Fibroblast of upper back skin (primary cell): ENCODE measurements at places on chromosomes 11 and 22.
A peak's percentile ranks its signal among the peaks of the same experiment; 100 is the strongest.

DNA sequence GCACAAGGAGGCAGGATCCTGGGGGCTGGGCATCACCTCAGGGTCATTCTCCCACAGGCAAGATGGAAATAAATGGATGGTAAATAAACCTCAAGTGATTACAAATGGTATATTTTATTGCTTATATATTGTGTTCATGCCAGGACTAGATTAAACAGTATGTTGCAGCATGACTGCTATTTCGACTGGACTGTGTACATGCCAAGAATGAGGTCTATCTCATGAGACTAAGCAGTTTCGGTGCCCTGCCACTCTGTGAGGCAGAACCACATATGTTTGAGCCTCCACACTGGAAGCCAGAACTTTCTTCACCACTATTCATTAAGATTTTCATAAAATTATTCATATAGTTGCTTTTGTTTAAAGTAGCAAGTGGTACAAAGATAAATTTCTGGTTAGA is 140.2 kb downstream of the DDX10 start:
- no peak for DNase-seq

DNA sequence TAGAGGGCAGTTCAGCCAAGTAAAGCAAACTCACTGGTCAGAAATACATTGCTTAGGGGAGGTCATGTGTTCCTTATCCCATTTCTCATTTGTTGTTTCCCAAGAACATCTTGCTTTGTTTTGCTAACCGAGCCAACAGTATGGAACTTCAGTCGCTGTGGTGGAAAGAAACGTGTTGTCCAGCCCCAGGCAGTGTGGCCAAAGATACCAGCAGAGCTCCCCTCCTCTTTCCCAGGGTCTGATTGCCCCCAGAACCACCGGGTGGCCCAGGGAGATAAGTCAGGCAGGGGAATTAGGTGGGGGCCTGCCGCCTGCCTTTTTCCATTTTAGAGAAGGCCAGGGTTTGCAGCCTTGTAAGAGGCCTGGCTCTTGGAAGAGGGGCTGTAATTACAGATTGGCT is 98.7 kb upstream of the CRYBB3 start:
- no peak for DNase-seq

DNA sequence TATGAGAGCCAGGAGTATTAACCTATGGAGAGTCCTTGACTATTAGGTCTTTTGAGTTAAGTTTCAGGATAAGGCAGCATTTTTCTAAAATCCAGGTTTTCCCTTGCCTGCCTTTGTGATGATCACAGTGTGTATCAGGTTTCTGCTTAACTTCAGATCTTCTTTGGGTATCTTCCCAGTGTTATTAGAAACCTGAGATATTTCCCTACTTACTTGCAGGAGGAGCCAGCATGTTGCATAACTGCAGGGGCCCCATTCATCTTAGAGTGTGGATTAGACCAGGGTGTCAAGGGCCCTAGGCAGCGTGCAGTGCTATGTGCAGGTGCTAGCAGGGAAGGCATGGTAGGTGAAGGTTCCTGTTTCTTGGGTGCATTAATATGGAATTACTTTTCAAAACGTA is 69.5 kb downstream of the ZNRF3 start:
- peak; percentile 69 for DNase-seq

DNA sequence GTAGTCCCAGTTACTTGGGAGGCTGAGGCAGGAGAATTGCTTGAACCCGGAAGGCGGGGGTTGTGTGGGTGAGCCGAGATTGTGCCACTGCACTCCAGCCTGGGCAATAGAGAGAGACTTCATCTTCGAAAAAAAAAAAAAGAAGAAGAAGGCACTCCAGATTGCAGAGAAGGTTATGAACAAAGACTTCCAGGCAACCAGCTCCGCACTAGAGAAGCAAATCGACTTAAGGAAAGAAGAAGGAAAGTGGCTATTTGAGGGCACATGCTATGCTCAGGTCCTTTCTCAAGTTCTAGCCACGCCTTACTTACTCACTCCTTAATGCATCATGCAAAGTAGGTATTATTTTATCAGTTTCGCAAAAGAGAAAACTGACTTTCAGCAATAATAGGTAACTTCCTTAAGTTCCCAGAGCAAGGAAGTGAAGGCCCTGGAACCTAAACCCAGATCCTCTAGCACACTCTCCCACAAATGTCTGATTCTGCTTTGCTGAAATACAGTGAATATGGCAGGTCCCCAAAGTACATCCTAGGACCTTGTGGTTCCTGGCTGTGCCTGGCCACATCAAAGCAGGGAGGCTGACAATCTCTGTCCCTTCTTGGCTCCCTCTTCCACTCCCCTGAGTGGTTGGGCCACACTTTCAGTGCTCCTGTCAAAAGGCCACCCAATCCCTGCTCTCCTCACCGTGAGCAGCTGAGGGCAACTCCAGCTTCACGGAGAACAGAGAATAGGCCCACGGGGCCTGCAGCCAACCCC is 14.2 kb downstream of the CD3E start:
- DNase-seq = no peak

GRCh38 chr11:134119094-134119493 is 50.2 kb downstream of the JAM3 start:
- peak; percentile 56 for DNase-seq

DNA sequence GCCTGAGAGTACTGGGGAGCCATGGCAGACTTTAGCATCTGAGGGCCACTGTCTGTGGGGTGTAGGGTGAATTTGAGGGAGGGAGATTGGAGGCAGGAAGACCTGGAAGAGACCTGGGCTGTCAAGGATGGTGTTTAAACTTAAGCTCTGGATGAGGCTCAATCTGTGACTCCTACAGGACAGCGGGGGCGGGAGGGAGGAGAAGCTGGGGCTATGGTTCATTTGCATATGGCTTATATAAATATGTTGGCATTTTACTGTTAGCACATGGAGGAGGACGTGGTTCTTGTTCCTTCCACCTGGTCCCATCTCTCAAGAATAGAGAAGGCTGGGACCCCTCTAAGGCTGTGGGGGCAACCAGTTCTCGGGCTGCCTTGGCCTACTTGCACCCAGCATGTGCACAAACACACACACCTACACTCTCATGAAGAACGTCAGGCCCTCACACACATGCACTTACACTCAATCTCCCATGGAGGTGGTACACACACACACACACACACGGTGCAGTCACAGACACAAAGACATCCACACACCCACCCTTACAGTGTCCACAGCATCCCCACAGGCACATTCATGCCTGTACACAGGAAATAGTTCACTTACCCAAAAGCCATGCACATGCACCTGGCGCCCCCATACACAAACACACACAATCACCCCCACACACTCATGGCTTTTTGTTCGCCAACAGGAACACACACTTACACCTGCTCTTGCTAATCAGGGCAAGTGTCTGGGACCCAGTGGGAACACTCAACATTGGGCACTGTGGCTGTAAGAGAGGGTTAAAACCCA is 81.3 kb downstream of the PDE2A start:
- no peak for DNase-seq

DNA sequence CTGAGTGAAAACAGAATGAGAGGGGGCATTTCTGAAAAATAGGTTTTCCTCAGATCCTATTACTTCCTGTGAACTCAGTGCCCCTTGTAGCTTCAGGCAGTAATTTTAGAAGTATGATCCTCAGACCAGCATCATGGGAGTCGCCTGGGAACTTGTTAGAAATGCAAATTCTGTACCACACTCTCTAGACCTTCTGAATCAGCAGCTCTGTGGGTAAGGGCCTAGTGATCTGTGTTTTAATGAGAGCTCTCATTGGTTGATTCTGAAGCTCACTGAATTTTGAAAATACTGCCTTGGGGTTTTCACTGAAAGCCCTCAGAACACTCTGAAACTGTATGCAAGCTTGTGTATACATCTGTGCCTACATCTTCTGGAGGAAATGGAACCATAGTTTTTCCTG is 647.2 kb upstream of the ANO5 start:
- no peak for DNase-seq

GRCh38 chr11:108370990-108371389 is 96.3 kb downstream of the C11orf65 start:
- DNase-seq = no peak

GRCh38 chr11:130126516-130126915 is 33.1 kb upstream of the ST14 start:
- DNase-seq = no peak

GRCh38 chr11:12859872-12860657 is 149.1 kb upstream of the RASSF10 start:
- DNase-seq = no peak

- no peak for DNase-seq
Observed at GRCh38 chr11:64891215-64891848, 12.9 kb upstream of the EHD1 start.

GRCh38 chr11:60193687-60194433 is 11.0 kb upstream of the MS4A6A start:
- peak; percentile 16 for DNase-seq

DNA sequence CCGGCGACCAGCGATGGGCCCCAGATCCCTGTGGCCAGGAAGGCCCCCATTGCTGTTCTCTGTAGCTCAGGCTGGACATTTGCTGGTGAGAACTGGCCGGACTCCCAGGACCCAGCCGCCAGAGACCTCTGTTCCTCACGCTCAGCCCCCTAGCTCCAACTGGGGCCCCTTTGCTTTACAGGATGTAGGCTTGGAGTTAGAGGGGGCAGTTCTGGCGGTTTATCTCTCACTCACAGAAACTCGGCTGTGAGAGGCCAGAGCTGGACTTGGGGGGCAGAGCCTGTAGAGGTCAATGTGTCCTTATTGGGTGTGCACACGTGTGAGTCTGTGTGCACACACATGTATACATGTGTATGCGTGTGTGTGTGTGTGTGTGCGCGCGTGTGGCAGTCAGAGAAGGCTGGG is 502 bp downstream of the SMIM38 start:
- no peak for DNase-seq

GRCh38 chr11:11020747-11021149 is 162.9 kb upstream of the ZBED5 start:
- DNase-seq = no peak

DNA sequence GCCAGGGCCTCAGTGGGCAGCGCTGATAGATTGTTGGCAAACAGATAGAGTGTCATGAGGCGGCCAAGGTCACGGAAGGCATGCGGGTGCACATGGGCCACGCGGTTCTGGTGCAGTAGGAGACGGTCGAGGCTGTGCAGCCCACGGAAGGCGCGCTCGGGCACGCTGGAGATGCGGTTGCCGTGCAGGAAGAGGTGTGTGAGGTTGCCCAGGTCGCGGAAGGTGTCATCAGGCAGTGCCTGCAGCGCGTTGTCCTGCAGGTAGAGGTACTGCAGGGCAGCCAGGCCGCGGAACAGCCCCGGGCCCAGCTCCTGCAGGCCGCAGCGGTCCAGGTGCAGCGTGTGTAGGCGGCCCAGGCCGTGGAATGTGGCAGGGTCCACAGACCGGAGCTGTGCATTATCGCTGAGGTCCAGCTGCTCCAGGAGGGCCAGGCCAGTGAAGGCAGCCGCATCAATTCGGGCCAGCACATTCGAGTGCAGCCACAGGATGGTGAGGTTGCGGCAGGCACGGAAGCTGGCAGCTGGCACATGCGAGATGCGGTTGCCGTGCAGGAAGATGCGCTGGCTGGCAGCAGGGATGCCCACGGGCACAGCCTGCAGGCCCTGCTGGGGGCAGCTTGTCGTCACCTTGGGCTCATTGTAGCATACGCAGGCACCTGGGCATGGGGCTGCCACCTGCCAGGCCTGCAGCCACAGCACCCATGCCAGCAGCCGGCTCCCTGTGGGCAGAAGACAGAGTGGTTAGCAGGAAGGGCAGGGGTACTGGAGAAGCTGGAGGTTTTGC is 25.5 kb downstream of the RTN4R start:
- DNase-seq = no peak

DNA sequence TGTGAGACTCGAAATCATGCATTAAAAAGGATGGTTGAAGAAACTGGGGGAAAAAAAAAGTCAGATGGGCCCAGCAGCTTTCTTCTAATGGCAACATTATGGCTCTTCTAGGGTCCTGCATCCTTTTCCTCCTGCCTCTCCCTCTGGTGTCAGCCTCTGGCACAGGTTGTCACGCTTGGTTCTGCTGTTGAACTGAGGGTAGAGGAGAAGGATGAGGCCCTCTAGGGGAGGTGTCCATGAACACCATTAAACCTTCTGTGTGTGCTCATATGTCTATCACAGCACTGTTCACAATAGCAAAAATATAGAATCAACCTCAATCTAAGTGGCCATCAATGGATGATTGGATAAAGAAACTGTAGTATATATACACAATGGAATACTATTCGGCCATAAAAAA is 36.0 kb downstream of the BUD13 start:
- peak; percentile 11 for DNase-seq

GRCh38 chr11:42840176-42840829 is 471.5 kb upstream of the API5 start:
- no peak for DNase-seq

DNA sequence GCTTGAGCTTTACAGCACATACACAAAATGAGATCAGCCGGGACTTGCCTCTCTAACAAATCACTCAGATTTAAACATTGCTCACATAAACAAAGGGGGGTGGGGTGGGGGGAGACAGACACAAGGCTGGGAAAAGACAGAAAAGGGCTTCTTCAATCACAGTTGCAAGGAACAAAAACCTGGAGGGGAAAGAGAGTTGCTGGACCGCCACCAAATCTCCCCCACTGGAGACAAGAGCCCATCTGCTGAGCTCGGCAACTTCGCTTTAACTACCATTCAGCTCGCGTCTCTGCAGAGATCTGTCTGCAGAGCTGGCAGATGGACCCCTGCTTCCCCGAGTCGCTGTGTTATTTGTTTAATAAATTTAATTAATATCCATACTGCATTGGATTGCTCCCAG is 165.0 kb downstream of the RCN1 start:
- DNase-seq = no peak

DNA sequence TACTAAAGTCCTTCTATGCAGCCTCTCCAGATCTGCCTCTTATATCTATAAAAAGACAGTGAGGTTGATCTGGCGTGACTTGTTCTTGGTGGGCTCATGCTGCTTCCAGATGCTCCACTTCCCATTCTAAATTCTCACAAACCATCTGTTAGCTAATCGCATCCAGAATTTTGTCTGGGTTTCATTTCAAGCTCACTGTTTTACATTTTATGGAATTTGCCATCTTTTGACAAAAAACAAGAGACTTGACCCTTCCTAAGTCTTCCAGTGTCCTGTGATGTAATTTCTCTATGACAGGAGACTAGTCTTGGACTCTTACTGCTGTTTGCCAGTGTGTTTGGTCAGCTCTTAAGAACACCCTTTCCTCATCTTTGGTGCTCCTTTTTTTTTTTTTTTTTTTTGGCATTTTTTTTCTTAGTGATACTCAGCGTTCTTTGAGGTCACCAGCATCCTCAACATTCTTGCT is 23.0 kb downstream of the CRKL start:
- DNase-seq = peak; percentile 54

DNA sequence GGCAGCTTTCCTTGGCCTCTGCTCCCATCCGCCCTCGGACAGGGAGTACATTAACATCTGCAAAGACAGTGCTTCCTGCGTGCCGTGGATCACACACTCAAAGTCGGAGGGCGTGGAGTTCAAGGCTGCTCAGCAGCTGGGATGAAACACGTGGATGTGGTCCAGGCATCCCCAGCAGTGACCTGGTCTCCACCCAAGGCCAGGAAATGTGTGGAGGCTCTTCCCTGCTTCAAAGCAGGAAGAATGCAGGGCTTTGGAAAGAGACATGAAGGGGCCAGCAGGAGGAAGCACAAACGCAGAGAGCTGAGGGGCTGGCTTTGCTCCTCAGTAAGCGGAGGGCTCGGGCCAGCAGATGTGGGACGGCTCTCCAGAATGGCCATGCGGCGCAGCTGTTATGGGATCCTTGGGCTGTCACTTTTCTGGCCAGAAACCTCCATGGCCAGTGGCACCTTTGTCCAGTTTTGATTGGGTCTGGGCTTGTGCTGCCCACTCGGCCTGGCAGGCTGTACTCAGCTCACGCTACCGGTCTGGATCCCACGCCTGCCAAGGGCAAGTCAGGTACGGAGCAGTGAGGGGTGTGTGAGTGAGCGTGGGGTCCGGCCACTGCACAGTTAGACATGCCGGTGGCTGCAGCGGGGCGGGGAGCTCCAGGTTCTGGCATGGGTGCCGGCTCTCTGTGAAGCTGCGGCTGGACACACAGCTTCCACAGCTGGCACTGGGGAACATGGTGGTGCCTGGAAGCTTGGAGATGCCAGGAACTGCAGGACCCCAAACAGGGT is 438.0 kb downstream of the TBC1D22A start:
- peak; percentile 13 for DNase-seq
